ENCODE measurements at places on chromosomes 1 and 21.

- no peaks in the 10 kb centered on the region for H3K4me1 ChIP-seq
- no peak for DNase-seq
- H3K27me3 ChIP-seq, result peaks cover 19% of the 10 kb centered on the region
- no peak overlapping the region for H3K27ac ChIP-seq
- no peak overlapping the region for H3K4me3 ChIP-seq
Measured at GRCh38 chr21:33886321-33886720, 29.3 kb downstream of the ATP5PO start.

GRCh38 chr1:212955961-212956620, 5.8 kb downstream of the VASH2 start:
- peaks cover 9% of the 10 kb centered on the region for H3K4me1 ChIP-seq
- DNase-seq, result no peak
- H3K36me3 ChIP-seq, result peaks cover 24% of the 10 kb centered on the region
- H3K27ac ChIP-seq, result no peak overlapping the region
- H3K27me3 ChIP-seq, result no peaks in the 10 kb centered on the region
- no peak overlapping the region for H3K4me3 ChIP-seq

- peaks cover 39% of the 10 kb centered on the region for H3K27me3 ChIP-seq
- no peaks in the 10 kb centered on the region for H3K36me3 ChIP-seq
- H3K4me3 ChIP-seq, result no peak overlapping the region
- no peaks in the 10 kb centered on the region for H3K4me1 ChIP-seq
- no peak for DNase-seq
Measured at GRCh38 chr1:217138799-217139466, 415.7 kb upstream of the ESRRG start.

GRCh38 chr1:210908791-210909190, 225.2 kb downstream of the KCNH1 start:
- no peak overlapping the region for H3K27ac ChIP-seq
- no peaks in the 10 kb centered on the region for H3K27me3 ChIP-seq
- no peak overlapping the region for H3K4me3 ChIP-seq
- DNase-seq, result no peak

DNA sequence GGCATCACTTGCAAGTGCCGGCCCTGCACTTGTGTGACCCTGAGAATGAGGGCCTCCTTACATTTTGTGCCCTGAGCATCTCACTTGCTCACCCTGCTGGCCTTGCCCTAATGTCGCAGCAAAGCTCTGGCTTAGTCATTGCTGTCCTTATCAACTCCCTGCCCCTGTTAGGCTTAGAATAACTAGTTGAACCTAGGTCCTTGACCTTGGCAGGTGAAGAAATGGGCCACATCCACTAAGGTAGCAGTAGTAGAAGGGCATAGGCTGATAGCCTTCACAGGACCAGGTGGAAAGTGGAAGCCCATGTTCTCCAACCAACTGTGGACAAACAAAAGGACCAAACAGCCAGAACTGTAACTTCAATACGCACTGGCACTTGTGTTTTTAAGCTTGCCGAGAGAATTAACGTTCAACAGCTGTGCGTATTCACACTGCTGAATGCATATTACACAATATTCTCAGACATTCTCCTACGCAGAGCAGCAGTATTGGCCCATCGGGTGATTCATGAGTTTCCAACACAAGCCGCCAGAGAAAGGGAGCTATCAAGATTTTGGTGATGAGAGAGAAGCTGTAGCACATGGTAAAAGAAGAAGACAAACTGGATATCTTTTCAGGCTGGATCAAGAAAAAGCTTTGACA, 27.7 kb upstream of the PTGFRN start:
- H3K27me3 ChIP-seq, result no peaks in the 10 kb centered on the region
- peaks cover 8% of the 10 kb centered on the region for H3K4me1 ChIP-seq
- DNase-seq, result peak; percentile 65

DNA sequence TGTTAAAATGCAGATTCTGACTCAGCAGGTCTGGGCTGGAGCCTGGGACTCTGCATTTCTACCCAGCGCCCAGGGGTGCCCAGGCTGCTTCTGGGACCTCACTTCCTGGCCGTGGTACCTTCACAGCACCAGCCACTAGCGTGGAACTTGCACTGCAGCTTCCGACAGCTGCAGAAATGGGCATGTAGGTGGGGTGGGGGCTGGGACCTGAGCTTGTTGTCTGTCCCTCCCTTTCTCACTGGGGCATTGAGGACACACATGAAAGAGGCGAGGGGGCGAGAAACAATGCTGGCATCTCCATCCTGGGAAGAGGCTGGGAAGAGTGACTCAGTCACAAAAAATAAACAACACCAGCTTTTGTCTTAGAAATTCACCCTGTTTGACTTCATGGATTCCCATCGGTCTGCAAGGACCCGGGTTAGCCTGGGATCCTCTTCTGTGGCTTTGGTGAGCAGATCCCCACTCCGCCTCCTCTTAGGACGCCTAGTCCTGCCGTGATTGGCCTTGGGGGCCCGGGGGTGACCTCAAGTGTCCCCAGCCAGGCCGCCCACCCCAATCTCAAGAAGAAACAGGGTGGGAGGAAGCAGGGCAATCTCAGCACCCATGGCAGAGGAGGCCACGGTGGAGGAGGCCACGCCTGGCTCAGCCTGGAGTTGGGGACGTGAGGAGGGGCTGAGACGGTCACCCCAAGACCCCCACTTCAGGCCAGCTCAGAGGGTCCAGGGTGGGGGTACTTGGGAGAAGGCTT, 29.9 kb upstream of the POFUT2 start:
- no peaks in the 10 kb centered on the region for H3K36me3 ChIP-seq
- peak overlapping the region; percentile 97 for H3K27ac ChIP-seq
- no peak overlapping the region for H3K4me3 ChIP-seq
- DNase-seq, result peak; percentile 94
- H3K27me3 ChIP-seq, result no peaks in the 10 kb centered on the region
- peaks cover 29% of the 10 kb centered on the region for H3K4me1 ChIP-seq

GRCh38 chr1:12488666-12489354, 129.2 kb downstream of the DHRS3 start:
- H3K4me1 ChIP-seq, result peaks cover 20% of the 10 kb centered on the region
- 0 out of 2 replicates have a peak, but pooled peaks cover 3% of the 10 kb centered on the region for H3K36me3 ChIP-seq
- H3K4me3 ChIP-seq, result no peak overlapping the region
- no peak overlapping the region for H3K27ac ChIP-seq
- H3K27me3 ChIP-seq, result no peaks in the 10 kb centered on the region

DNA sequence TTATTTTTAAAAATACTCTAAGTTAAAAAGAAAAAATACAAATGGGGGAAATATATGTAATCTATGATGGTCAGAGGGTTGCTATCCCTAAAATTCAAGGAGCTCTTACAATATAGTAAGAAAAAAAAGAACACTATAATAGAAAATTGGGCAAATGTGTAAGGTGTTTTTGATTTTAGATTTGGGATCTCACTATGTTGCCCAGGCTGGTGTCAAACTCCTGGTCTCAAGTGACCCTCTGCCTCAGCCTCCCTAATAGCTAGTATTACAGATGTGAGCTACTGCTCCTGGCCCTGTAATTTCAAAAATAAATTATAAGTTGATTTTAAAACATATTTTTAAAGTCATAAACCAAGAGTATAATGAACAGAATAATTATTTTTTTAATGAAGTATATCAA, 45.9 kb downstream of the CDC42BPA start:
- no peak overlapping the region for H3K4me3 ChIP-seq
- DNase-seq, result no peak
- H3K4me1 ChIP-seq, result no peaks in the 10 kb centered on the region
- H3K27me3 ChIP-seq, result no peaks in the 10 kb centered on the region
- H3K36me3 ChIP-seq, result no peaks in the 10 kb centered on the region
- H3K27ac ChIP-seq, result no peak overlapping the region

- no peak overlapping the region for H3K27ac ChIP-seq
- peaks cover 22% of the 10 kb centered on the region for H3K4me1 ChIP-seq
- no peak for DNase-seq
- no peaks in the 10 kb centered on the region for H3K27me3 ChIP-seq
- no peak overlapping the region for H3K4me3 ChIP-seq
Measured at GRCh38 chr1:56571448-56571847, 7.9 kb downstream of the PLPP3 start.

GRCh38 chr21:38380481-38381137, 117.7 kb downstream of the ERG start:
- H3K27ac ChIP-seq, result no peak overlapping the region
- no peak overlapping the region for H3K4me3 ChIP-seq
- H3K27me3 ChIP-seq, result peaks cover 20% of the 10 kb centered on the region
- peak; percentile 8 for DNase-seq
- H3K36me3 ChIP-seq, result no peaks in the 10 kb centered on the region
- H3K4me1 ChIP-seq, result no peaks in the 10 kb centered on the region

- no peak overlapping the region for H3K4me3 ChIP-seq
- no peaks in the 10 kb centered on the region for H3K4me1 ChIP-seq
- no peaks in the 10 kb centered on the region for H3K27me3 ChIP-seq
- no peak overlapping the region for H3K27ac ChIP-seq
Measured at GRCh38 chr1:107724648-107725047, 240.3 kb downstream of the VAV3 start.

GRCh38 chr1:3501856-3502640, 47.6 kb downstream of the ARHGEF16 start:
- DNase-seq, result peak; percentile 38
- H3K27me3 ChIP-seq, result no peaks in the 10 kb centered on the region
- no peak overlapping the region for H3K4me3 ChIP-seq
- peaks cover 7% of the 10 kb centered on the region for H3K4me1 ChIP-seq
- no peak overlapping the region for H3K27ac ChIP-seq

DNA sequence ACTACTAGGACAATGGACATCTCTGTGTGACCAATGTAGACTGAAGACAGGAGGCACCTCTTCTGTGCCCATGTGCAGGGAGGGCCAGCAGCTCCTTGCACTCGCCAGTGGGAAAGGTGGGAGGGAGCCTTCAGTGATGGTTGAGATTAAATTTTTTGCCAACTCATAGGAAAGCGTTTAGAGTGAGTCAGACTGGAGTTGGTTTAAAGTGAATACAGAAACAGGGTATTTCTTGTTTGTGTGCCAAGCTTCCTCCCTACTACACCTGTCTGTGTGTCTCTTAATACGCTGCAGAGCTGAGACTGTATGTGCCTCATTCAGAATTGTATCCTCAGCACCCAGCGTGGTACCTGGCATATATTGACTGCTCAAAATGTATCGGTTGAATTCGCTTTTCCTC, 13.5 kb upstream of the COL16A1 start:
- peaks cover 10% of the 10 kb centered on the region for H3K27me3 ChIP-seq
- peak; percentile 37 for DNase-seq
- H3K36me3 ChIP-seq, result no peaks in the 10 kb centered on the region
- no peak overlapping the region for H3K4me3 ChIP-seq
- H3K4me1 ChIP-seq, result peaks cover 21% of the 10 kb centered on the region
